ENCODE measurements at places on chromosomes 4 and X. TPM values are rescaled to one million over a fixed set of nuclear protein-coding genes. Genes with fewer than 3 reads are reported as not detected.

Gene RAB39B
- 0.50 TPM for total RNA-seq

GRCh38 chrX:314049-314448 is 4.5 kb downstream of the GTPBP6 start:
- DNase-seq, result no peak

DNA sequence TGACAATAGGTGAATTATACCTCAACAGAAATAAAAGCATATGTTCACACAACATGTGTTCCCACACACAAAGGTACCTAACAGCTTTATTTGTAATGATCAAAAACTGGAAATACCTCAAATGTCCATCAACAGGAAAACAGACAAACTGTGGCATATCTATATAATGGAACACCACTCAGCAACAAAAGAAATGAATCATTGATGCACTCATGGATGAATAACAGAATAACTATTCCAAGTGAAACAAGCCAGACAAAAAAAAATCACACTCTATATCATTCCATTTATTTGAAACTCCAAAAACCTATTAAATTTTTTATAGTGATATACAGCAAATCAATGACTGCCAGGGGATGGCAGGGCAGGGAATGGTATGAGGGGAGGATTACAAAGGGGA is 148.1 kb downstream of the PLS3 start:
- DNase-seq, result peak; percentile 1

DNA sequence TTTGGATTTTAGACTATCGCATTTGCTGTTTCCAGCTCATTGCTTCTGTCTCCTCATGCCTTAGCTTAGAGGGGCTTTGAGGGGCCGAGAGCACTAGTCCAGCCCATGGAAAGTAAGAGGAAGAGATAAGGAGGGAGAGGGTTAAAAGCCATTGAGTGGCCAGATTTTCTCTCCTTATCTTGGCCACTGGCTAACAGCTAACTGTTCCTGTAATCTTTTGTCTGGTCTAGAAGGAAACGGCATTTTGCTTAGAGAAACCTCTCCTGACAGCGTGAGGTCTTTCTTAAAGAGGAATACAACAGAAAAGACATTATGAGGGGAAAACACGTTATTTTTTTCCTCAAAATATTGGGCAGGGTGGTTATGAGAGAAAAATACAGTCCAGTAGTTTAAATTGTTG is 7.9 kb downstream of the GPR101 start:
- DNase-seq, result no peak

- DNase-seq, result no peak
Measured at GRCh38 chrX:50747471-50747900, 66.5 kb downstream of the SHROOM4 start.

Data from HT1080 (cell line).